Omental fat pad (tissue), 4 donors: ENCODE measurements at places on chromosomes 13 and 19.

GRCh38 chr13:63696055-63696454 lies 2280.4 kb upstream of the PCDH20 start:
- no peak for DNase-seq

- no peak for DNase-seq
Observed at GRCh38 chr19:32876919-32877285, 7.3 kb upstream of the SLC7A9 start.

GRCh38 chr13:49436890-49437289 lies 7.0 kb downstream of the CAB39L start:
- no peak for DNase-seq

GRCh38 chr13:28699246-28699645 lies 19.5 kb downstream of the SLC46A3 start:
- DNase-seq, result no peak

GRCh38 chr13:106464076-106464475 lies 71.4 kb downstream of the EFNB2 start:
- DNase-seq, result no peak

GRCh38 chr19:4057931-4058692 lies 8.6 kb downstream of the ZBTB7A start:
- DNase-seq, result peak; percentile 79

GRCh38 chr13:40346592-40346991 lies 319.8 kb downstream of the FOXO1 start:
- no peak for DNase-seq

GRCh38 chr19:56837004-56837403 lies 3.5 kb downstream of the PEG3 start:
- no peak for DNase-seq

- no peak for DNase-seq
Observed at GRCh38 chr19:40284501-40285352, at the start of gene AKT2. TSS of gene AKT2 (minus strand) at chr19:40285345. CDS start at chr19:40265267, 20,078 bp downstream.

GRCh38 chr13:111431206-111431605 lies 110.8 kb downstream of the TEX29 start:
- no peak for DNase-seq

GRCh38 chr13:89925107-89925506 lies 1422.4 kb upstream of the MIR17HG start:
- no peak for DNase-seq

DNA sequence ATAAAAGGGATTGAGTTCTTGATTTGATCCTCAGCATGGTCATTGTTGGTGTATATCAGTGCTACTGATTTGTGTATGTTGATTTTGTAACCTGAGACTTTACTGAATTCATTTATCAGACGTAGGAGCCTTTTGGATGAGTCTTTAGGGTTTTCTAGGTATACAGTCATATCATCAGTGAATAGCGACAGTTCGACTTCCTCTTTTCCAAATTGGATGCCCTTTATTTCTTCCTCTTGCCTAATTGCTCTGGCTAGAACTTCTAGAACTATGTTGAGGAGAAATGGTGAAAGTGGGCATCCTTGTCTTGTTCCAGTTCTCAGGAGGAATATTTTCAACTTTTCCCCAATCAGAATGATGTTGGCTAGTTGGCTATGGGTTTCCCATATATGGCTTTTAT lies 27.0 kb downstream of the POMP start:
- DNase-seq, result no peak

DNA sequence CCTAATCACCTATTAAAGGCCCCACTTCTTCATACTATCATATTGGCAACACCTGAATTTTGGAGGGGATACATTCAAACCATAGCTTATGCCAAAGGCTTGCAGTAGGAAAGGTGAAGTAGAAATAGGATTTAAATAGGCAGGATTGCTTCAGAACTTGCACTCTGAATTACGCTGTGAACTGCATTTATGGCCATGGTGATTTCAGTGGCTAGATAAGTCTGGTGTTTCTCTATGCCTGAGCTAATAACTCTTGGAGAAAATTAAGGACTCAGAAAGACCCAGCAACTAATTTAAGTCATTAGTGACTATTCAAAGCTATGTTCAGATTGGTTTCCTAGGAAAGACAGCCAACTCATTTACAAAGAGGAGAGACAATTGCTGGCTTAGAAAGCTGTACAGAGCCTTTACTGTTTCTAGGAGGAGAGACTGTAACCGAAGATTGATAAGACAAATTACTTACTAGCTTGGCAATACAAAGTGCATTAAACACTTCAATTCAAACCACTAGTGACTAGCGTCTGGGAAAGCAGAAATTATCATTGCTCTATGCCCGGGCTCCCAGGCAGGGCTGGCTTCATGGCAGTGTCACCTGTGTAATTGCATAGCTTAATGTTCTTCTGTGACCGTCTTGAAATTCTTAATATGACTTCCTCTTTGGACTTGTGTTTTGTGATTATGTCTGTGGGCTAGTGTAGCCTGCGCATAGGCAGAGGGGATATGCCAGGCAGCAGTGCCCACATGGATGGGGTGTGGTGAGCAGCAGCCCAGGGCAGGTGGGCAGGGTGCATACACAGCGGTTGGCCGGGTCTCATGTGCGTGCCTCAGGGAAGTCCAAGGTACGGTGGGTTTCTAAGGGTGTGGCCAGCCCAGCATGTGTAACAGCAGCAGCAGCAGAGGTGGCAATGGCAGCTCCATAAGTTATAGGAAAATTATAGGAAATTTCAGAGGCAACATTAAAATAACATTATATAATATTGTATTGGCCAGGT lies 60.1 kb downstream of the KL start:
- DNase-seq, result no peak

DNA sequence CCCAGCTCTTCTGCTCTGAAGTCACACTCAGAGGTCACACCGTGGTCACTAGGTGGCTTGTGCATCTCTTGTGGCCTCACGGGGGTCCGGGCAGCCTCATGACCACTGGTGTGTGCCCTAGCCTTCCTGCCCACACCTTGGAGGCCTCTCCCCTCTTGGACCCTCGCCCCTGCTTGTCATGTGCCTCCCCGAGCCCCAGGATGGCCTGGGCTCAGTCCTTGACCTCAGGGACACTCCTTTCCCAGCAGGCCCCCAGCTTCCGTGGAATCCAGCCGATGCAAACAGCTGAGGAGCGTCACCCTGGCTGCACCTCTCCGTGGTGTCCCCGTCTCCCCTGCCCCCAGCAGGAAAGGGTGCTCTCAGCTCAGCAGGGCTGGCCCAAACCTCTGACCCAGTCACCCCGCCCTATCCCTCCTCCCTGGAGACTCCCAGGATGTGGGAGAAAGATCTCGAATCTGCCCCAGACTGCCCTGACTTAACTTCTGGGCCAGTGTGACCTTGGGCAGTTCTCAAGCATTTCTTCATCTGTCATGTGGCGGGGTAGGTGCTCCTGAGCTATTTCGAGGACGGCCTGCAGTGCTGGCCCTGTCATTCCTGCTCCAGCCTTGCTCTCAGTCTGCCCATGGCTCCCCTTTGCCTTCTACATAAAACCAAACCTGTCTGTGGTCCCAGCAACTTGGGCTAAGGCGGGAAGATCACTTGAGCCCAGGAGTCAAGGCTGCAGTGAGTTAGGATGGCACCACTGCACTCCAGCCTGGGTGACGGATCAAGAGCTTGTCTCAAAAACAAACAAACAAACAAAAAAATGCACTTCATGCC lies 4.6 kb upstream of the SLC25A42 start:
- DNase-seq, result no peak

GRCh38 chr19:14505488-14506239 lies 9.7 kb upstream of the GIPC1 start:
- DNase-seq, result no peak

DNA sequence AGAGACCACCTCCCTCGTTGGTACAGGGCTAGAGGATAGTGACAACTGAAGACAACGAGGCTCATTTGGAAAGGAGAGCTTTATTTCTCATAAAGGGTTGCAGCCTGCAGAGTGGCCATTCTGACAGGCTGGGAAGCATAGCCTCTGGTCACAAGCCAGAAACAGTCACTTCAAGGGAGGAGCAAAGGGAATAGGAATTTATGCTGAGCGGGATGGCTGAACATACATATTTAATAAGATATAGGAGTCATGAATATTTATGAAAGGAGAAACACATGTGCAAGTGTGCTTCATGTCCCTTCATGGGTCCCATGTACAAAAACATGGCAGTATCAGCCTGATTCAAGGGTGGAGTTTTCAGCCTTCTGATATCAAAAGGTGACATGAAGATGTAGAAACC lies 27.1 kb upstream of the URI1 start:
- no peak for DNase-seq

GRCh38 chr13:57925250-57925649 lies 293.7 kb downstream of the PCDH17 start:
- DNase-seq, result no peak

DNA sequence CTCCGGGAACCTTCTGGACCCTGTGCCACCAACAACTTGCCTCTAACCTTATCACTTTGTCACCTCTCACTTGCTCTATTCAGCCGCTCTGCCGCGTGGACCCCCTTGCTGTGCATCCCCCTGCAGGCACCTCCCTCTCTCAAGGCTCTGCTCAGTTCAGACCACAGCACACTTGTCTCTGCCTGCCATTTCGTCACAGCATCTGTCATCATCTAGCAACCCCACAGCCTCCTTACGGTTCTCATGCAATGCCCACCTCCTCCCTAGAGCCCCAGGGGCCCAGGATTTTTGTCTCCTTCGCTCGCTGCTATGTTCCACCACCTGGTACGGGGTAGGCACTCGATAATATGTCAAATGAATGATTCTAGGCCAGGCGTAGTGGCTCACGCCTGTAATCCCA lies 4.8 kb downstream of the HAUS8 start:
- DNase-seq, result no peak

GRCh38 chr19:15028490-15028889 lies 20.8 kb upstream of the CASP14 start:
- no peak for DNase-seq

DNA sequence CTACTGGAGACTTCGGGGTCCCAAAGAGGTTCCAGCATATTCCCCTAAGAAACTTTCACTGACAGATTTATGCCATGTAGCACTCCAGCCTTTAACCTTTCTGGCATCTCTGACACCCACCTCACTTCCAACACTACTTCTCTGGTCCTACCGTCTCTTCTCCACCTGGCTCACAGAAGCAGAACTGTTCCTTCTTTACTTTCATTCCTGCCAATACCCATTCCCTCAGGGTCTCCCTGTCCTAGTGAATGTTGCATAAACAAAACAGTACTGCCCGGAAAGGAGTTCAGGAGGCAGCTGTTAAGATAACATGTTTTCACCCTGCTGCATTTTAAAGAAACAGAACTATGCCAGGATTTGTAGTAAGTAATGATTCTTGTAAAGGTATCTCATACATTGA lies 136.0 kb upstream of the MIR17HG start:
- DNase-seq, result no peak

DNA sequence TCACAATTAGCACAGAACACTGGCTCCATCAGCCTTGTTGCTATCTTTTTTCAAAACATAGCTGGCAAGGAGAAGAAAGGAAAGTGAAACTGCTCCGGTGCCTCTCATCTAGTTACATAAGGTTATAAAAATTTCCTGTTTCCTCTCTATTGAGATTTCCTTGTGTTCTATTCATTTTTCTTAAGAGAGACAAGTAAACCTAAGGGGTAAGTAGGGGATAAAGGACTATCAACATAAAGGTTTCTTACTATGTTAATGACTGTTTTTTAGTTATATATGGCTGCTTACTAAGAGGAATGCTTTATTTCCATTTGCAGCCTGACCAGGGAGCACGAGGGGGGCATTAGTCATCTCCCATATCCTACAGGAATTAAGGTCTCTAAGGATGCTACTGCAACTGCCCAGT lies 73.2 kb upstream of the MLNR start:
- no peak for DNase-seq

GRCh38 chr19:53422551-53422950 lies 9.2 kb upstream of the ZNF761 start:
- DNase-seq, result no peak

DNA sequence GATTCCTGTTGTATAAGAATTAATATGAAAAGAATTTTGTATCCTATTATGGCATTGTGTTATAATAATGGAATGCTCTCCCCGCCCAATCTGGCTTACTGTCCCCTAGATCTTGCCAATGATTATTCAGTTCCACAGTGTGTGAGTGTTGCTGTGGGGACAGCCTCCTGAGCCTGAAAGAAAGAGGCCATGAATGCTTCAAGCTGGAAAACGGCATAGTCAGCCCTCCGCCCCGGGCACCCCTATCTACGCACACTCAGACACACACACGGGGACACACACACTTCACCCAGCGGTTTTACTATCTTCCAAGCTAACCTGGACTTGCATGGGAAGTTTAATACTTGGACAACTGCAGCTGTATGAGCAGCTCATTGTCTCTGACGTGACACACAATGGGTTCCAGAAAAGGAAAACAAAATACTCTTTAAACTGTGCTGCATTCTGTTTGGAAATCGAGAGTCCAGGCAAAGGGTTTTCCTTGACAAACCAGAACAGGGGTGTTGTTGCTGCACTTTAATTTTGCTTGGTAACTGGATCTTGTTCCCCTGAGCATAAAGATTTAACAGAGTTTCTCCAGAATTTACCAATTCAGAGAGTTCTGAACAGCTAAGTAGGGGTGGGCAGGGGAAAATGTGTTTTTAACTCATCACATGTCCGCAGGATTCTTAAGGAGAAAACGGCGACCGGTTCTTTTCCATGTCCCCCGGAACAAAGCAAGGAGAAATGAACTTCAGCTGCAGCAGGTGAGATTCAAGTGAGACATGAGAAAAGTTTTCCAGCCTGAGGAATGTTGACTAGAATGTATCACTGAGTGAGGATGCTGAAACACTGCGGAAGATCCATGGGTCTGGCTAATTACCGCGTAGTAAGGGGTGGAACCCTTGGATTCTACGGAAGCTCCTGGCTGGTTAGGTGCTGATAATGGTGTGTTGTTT lies 472.9 kb downstream of the FOXO1 start:
- no peak for DNase-seq

DNA sequence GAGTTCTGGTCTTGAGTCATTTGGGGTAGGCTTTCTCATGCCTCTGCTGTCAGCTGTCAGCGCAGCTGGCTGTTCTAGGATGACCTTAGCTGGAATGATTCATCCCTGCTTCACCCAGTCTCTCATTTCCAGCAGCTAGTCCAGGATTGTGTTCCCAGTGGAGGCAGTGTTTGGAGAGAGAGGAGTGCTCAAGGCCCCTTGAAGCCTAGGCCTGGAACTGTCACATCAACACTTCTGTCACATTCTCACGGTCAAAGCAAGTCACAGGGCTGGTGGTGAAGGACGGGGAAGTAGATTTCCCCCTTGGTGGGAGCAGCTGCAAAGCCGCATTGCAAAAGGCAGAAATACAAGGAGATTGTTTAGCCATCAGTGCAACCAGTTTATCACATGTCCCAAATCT lies 15.2 kb downstream of the TPT1 start:
- no peak for DNase-seq

DNA sequence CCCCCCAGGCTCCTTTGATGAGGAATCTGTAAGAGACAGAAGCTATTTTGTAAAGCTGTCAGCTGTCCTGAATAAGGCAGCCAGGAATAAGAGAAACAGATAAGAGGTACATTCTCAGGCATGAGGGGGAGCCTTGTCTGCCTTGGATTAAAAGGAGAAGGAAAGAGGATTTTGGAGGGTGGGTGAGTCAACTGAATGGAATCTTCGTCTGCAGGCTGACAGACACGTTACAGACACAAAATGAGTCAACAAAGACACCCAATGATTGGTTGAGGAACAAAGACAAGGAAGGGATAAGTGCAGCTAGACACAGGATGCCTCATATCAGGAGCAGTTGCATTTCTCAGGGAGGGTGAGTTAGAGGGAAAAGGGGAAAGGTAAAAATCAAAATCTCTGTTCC lies 162.5 kb downstream of the OLFM4 start:
- no peak for DNase-seq
